ENCODE measurements at places on chromosomes 16 and 17.

- DNase-seq: no peak
These were observed 2.3 kb upstream of the MED24 start for GRCh38 chr17:40056379-40057015.

GRCh38 chr17:78889531-78889930 is 13.5 kb downstream of the CEP295NL start:
- no peak for DNase-seq

GRCh38 chr16:49986351-49987124 is 38.5 kb upstream of the CNEP1R1 start:
- DNase-seq: no peak

DNA sequence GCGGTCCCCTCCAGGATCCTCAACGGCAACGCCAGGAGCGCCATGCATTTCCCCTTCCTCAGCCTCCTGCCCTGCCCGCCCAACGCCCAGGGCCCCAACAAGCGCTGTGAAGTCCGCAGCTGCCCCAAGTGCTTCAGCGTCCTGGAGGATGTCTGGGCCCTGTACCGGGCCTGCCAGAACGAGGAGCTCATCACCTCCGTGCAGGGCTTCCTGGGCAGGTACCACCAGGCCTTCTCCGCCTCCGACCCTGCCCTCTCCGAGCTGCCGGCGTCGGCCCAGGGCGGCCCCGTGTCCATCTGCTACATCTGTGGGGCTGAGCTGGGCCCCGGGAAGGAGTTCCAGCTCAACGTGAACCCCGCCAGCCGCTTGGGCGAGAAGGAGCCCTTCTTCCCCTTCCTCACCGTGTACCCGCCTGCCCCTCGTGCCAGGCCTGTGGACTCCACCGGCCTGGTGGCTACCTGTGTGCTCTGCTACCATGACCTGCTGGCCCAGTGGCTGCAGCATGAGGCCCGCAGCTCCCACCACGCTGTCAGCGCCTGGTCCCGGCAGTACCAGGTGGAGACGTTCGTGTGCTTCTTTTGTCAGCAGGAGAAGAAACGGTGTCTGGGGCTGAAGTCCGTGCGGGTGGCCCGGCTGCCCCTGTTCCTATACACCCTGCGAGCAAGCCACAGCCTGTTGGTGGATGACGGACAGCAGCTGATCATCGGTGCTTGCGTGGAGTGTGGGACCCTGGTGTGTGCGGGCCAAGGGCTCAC is 58.9 kb upstream of the CIBAR2 start:
- no peak for DNase-seq

DNA sequence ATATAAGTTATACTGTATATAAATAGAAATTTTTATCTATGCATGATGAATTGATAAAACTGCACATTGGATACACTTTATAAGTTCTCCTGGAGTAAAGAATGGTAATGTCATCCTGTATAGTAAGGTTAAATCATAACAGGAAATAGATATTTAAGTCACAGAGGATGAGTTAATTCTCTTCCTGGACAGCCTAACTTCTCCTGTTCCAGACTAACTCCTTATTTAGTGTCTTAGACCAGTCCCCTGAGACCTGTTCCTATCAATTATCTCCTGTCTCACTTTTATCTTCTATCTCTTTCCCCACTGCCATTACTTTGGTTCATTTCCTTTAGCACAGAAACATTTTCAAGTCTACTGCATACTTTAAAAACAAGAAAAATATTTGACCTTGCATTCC is 46.5 kb downstream of the SSH2 start:
- DNase-seq: no peak
